ENCODE measurements at places on chromosomes 4 and X.

DNA sequence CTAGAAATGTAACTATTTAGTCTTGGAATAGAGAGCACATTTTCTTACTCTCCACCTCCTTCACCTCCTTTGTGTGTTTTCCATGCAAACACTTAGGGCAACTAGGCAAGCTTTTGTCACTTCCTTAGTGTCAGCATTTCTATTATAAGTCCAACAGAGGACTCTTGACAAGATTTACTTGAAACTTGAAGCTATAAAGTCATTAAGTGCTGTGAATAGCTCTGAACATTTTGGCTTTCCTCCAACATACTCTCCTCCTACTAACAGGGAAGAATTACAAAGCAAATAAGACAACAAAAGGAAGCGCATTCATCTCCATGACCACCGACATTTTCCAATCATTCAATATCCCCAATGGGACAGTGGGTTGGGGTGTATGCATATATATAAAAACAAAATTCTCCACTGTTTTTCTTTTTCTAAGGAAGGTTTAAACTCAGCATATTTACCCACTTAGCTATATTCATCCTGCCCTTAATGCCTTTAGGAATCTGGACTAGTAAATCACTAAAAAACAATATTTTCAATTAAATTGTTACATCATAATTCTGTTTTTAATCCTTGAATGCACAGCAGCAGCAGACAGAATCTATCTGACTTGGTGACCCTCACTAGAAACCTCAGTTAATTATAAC lies 264.6 kb downstream of the SNCA start:
- DNase-seq, result no peak

GRCh38 chrX:148540671-148541583 lies 40.5 kb downstream of the AFF2 start:
- DNase-seq, result no peak

DNA sequence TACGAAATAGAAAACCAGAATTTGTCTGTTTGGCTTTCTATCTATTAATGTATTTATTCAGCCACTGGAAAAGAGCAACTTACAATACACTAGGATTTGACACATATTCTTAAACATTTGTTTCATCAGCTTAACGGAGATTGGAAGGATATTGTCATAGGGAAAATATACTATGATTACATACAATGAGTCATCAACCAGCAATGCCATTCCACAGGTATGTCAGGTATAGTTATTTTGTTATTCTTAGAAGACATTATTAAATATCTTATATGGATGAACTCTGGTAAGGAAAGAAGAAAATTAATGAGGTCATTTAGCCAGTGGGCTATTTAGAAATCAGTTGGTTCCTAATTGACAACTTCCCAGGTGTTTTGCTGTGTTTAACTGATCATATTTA lies 926.6 kb downstream of the STIM2 start:
- no peak for DNase-seq

DNA sequence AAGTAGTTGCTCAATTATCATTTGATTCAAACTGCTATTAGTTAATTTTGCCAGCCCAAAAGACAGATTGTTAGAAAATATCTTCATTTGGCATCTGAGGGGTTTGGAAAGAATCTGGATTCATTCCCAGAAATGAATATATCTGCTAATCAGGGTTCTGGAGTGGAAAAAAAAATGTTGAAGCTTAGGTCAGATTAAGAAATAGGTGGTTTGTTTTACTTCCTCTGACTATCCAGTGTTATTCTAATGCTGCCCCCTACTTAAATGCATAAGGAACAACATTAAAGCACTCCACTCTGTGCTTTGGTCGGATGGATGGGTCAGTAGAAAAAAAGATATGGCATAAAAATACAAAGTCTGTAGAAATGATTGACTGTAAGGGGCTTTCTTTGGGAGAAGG lies 89.0 kb downstream of the LUZP4 start:
- DNase-seq, result no peak

DNA sequence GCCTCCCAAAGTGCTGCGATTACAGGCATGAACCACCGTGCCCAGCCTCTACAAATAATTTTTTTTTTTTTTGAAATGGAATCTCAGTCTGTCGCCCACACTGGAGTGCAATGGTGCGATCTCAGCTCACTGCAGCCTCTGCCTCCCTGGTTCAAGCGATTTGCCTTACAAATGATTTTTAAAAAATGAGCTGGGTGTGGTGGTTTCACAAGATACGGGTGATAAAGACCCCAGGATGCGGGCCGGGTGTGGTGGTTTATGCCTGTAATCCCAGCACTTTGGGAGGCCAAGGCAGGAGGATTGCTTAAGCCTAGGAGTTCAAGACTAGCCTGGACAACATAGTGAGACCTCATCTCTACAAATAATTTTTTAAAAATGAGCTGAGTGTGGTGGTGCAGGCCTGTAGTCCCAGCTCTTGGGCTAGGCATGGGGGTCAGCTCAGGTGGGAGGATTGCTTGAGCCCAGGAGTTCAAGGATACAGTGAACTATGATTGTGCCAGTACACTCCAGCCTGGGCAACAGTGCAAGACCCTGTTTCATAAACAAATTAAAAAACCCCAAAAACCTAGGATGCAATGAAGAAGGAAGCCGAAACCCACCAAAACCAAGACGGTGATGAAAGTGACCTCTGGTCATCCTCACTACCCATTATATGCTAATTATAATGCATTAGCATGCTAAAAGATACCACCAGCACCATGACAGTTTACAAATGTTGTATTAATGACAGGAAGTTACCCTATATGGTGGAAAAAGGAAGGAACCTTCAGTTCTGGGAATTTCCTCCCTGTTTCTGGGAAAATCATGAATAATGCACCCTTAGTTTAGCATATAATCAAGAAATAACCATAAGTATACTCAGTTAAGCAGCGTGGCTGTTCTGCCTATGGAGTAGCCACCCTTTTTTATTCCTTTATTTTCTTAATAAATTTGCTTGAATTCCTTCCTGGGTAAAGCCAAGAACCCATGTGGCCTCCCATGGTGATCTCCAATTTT lies 27.7 kb downstream of the PDGFRA start:
- no peak for DNase-seq

DNA sequence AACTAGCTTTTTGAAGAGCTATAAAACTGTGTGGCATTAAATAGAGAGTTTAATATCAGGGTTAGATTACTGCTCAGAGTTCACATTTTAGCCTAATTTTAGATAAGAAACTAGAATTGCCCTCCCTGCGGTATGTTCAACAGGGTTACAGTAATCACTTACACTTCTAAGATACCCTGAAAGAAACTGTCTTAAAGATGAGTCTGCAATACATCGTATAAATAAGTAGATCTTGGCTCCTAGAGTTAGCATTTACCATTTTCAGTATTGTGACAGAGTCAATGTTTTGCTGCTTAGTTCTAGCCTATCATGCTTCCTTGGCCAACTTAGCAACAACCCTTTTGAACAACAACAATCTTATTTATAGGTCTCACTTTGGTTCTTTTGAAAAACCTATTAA lies 217.8 kb upstream of the NDST4 start:
- no peak for DNase-seq

- DNase-seq, result no peak
Observed at GRCh38 chr4:77268108-77268507, 111.1 kb downstream of the CCNG2 start.

DNA sequence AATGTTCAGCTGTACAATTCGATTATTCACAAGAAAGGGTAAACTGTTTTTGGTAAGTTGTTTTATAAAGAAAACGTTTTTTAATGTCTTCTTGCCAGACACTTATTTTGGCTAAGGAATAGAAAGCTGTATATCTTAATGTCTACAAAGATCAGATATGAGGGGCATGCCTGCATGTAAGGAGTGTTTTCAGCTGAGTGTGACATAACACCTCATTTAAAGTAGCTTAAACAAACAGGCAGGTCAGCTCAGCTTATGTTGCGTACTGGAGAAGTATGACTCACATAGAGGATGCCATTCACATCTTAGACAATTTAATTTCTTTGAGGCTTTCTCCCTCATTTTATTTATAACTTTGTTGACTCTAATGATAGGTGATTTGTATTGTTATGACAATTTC lies 30.4 kb downstream of the LAMTOR3 start:
- DNase-seq, result no peak

DNA sequence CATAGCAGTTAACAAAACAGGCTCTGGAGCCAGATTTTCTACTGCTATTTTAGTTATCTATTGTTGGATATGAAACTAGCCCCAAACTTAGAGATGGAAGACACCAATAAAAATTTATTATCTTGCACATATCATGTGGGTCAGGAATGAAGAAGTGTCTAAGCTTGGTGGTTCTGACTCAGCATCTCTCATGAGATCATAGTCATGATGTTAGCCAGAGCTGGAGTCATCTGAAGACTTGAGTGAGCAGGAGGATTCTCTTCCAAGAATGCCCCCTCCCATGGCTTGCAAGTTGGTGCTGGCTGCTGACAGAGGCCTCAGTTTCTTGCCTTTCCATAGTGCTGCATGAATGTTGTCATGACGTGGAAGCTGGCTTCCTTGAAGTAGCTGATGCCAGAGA lies 68.2 kb upstream of the TAPT1 start:
- no peak for DNase-seq

DNA sequence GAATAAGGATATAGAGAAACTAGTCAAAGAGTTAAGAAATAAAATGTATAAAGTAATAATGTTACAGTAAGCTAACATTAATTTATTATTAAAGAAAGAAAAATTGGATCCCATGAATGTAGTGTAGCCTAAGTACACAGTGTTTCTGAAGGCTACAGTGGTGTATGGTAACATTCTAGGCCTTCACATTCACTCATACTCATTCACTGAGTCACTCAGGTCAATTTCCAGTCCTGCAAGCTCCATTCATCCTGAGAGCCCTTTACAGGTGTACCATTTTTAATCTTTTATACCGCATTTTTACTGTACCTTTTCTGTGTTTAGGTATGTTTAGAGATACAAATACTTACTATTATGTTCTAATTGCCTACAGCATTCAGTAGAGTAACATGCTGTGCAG lies 120.6 kb upstream of the AGA start:
- DNase-seq, result no peak

DNA sequence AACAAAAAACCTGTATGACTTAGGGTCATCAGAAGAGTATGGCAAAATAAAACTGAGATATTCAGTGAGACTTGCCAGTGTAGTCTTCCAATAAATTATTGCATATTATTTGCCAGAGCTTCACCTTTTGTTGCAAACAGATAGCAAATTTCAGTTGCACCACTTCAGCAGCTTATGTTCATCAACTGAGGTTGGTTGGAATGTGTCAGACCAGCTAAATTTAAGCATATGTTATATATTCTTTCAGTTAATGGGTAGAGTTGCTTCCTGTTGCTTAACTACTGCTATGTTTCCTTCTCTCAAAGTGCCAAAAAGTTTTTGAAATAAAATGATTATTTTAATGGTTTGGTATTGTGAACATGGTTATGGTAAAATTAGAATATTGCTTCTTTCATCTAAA lies 61.5 kb downstream of the GALNT7 start:
- DNase-seq, result no peak

DNA sequence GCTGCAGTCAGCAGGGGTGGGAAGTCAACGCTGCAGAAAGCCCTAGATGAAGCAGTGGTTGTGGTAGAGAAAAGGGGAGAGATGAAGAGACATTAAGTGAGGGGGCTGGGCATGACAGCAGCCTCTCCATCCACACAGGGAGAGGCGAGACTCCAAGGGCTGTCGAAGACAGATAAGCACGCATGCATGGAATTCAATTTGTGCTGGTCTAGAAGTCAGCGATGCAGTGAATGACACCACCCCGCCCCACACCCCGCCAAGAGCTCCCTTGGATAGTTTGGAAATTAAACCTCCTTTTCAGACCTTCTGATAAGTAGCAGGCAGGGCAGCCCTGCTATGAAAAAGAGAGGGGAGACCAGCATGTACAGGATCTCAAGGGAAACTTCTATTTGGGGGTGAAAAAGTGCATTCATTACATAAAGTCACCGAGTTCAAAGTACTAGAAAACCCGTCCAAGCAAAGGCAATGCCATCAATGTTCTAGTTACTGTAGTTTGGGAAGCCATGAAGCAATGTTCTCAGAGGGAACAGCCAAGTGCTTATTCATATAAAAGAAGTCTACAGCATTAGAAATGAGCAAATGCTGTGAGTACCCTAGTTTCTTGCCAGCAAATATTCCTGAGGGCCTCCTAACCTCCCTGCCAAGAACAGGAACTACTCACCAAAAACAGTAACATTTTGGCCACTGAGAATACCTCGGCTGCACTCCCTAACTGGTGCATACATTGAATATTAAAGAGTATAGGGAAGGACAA lies 152.3 kb upstream of the ANXA10 start:
- no peak for DNase-seq

- DNase-seq, result no peak
Observed at GRCh38 chr4:71841336-71841735, 57.5 kb upstream of the GC start.

DNA sequence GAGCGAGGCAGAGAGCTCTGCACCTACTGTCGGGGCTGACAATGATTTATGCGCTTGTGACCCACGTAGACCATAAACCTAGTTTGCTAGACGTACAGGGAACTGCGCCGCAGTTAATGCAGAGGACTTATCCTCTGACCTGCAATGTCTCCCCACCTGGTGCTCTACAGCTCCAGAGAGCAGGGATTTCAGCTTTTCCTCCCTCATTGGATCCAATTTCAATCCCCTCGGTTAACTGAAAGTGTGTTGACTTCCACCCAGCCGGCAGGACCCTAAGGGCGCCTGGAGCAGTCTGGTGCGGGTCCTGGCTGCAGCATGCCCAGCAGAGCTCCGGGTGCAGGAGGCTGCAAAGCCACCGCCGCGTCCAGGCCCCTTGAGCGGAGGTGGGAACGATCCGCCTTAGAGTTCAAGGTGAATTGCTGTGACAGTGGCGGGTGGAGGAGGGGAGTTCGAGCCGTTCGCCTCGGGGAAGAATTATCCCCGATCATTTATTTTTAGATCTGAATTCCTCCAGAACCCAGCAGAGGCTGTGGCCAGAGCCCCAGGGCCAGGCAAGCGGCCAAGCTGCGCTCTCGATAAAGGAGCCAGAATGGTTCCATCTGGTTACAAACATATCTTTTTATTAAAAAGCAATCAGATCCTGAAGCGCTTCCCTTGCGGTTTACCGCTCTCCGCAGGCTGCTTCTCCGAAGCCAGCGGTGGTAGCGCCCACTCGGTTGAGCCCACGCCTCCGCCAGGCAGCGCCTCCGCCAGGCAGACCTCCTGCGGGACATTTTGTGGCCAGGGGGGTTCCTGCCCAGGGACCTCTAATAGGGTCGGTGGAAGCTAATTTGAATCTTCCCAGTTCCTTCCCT lies 66.0 kb downstream of the FBXO8 start:
- DNase-seq, result no peak

- no peak for DNase-seq
Observed at GRCh38 chr4:794900-795725, 30.8 kb downstream of the CPLX1 start.

DNA sequence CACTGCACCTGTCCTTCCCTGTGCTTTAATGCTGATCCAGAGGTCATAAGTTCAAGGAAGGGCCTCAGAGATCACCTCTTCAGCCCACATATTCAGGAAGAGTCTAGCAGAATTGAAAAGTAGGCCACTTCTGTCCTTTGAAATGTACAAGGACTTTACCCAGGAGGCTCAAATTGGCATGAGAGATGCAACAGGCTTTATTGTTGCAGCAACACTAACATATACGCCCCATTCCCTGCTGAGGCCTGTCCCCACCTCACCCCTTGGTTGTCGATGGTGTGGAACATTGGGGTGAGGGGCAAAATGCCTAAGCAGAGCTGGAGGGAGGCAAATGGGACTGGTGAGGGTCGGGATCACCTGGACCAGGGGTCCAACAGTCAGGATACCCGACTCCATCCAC lies 2.8 kb downstream of the PRAF2 start:
- no peak for DNase-seq
